ENCODE measurements at places on chromosomes 2 and 18.

DNA sequence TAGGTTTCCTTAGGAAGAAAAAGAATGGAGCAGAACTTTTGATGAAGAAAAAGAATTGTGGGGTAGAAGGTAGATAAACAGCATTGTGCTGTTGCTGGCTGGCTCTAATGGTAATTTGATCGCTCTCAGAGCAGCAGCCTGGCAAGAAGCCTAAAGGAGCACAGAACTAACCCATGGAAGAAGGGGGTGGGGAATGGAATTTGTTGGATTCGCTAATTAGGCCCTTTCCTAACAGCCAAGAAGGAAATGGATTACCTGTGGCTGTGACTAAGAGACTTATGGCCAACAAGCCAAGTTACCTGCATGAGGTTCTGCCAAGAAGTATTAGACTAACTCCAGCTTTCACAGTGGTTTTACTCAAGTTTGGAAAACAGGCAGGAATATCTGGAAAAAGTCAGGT lies 210.6 kb downstream of the IKZF2 start:
- DNase-seq = no peak

DNA sequence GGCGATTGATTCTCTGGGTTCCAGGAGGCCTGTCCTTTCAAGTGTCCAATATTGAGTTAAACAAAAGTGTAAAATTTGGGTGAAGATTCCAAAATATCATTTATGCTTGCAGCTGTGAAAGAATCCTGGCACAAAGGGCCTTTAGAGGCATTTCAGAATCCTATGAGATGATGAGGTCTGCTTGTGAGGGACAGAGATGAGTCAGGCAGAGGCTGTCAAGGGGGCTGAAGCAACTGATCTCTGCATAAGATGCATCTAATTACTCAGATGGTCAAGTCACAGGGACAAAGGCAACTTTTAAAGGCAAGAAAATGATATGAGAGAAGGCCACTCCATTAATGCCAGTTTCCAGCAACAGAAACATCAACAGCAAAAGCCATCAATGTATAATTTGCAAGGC lies 78.8 kb downstream of the FHOD3 start:
- DNase-seq = peak; percentile 63

- DNase-seq = no peak
These were observed 164.3 kb upstream of the ARL4C start for GRCh38 chr2:234661175-234661574.

DNA sequence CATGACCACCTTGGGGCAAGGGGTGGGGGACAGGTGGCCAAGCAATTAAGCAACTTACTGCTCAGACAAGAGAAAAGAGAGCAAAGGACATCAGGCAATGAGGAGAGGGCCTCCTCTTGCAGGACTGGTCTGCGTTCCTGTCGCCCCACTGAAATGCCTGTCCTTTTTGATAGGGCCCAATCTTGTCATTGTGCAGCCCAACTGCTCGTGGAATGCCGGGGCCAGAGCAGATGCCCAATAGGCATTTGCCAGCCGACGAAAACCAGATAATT lies 104.5 kb upstream of the SH3BP4 start:
- DNase-seq = no peak

- peak; percentile 60 for DNase-seq
These were observed 68.4 kb downstream of the POLR1A start for GRCh38 chr2:86037141-86037794.

DNA sequence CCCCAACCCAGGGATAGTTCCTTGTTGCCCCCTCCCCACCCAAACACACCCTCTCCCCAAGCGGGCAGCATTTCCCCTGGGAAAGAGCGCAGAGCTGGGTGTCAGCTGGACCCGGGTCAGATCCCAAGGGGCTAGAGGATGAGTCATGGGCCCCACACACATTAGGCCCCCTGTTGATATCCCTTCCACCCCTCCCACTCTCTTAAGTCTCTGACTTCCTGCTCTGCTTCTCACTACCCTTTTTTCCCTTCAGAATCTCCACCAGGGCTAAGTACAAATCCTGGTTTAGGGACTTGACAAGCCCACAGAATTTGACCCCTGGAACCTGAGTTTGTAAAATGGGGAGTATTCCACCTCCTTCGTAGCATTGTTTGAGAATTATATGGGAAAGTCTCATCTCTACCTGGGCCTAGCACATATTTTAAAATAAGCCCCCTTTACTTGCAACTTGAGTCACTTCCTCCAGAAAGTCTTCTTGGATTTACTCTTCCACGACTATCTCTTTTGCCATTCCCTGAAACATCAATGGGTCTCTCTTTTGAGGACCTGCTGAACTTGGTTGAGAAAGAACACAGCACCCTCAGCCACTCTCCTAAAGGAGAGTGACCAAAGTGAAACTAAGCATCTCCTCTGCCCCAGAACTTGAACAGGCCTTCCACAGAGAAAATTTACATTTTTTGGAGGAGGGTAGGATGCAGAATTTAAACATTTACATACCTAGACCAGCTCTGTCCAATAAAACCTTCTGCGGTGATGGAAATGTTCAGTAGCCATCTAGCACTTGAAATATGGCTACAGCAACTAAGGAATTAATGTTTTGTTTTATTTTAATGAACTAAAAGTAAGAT lies 4.7 kb downstream of the RTKN start:
- no peak for DNase-seq

- DNase-seq = no peak
These were observed 50.0 kb downstream of the PSD4 start for GRCh38 chr2:113223813-113224212.

DNA sequence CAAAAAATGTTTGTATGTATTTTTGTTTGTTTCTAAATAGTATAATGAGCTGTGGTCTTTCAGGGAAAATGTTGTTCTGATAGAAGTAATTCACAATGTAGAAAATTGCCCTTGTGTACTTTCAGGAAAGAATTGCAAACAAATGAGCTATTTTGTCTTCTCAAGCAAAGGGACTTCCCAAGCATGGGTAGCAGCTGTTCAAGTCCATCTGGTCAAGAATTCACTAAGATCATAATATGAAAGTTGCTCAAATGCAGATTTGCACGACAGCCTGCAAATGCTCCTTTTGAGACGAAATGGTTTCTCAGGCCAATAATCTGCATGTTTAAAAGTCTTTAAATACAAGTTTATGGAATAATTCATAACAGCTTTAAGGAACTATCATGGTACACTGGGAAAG lies 51.9 kb upstream of the HNMT start:
- no peak for DNase-seq

DNA sequence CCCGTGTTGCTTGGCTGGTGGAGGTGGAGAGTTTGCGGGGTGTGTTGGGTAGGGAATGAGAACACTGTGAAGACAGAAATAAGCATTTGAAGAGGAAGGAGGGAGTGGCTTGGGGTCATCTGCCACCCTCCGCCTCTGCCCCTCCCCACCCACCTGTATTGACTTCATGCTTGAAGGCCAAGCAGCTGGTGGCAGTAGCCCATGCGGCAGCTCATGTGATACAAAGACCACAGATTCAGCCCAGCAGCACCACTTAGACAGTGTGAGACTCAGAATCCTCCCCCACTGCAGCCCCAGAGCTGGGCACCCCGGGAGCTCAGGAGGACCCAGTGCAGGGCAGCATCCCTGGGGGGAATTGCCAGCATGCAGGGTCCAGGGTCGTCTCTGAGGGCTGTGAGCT lies 15.4 kb downstream of the NPPC start:
- DNase-seq = no peak

GRCh38 chr2:3476321-3476984 lies 42.9 kb downstream of the ADI1 start:
- DNase-seq = no peak
